ENCODE measurements at places on chromosomes 4 and X.

- peak; percentile 43 for DNase-seq
Observed at GRCh38 chrX:135974279-135974856, 580 bp upstream of the MMGT1 start.

DNA sequence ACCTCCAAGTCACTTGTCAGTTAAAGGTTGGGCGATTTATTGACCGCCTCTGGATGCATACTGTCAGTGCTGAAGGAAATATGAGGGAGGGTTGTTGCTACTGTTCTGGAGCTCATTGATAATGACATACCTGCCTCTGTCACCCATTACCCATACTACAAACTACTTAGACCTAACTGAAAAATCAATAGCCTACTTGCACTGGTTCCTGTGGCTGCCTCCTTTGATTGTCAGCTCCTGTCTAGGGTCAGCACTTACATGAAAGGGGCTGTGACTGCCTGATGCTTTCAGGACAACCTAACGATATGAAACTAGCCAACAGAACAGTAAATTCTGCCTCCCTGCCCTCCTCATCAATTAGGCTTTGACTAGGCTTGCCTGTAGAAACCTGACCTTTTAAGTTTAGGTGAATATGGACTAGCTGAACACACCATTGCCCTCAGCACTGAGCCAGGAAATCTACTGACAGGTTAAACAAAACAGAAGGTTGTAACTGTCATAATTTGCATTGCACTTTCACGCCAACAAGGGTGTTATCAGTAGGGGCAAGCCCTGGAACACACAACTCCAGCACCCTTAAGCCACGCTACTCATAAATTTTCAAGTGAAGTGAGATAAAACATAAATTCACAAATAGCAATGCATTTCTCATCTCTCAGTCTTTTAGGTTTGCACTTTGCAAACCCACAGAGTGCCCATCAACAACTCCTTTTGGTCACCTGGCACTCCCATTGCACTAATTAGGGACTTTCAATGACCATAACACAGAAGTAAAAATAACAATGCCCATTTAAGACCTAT, 9.0 kb upstream of the MAB21L2 start:
- DNase-seq, result no peak

- no peak for DNase-seq
Observed at GRCh38 chr4:139785356-139785755, 119.7 kb downstream of the MGST2 start.

DNA sequence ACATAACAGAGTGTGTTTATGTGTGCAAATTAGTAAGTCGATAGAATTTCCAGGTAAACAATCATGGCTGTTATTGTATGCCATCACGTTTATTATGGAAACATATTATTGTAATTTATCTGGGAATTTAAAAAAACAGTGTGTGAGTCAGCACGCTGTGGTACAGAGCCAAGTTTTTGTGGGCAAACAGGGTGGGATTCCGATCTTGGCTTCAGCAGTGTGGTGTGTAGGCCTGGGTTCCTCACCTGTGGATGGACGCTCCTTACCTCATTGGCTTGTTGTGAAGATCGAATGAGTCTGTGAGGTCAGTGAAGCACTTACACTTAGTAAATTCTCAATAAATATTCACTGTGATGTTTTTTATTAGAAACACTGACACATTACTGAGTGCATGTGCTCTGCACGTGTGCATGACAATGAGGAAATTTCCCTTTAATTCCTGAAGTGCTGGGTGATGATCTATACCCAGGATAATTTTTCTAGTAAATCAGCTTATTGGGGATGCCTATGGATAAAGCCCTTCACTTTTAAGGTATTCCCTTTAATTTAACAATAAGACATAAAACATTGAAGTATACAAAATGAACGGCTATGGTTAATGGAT, 36.4 kb downstream of the SLIT2 start:
- DNase-seq, result no peak

DNA sequence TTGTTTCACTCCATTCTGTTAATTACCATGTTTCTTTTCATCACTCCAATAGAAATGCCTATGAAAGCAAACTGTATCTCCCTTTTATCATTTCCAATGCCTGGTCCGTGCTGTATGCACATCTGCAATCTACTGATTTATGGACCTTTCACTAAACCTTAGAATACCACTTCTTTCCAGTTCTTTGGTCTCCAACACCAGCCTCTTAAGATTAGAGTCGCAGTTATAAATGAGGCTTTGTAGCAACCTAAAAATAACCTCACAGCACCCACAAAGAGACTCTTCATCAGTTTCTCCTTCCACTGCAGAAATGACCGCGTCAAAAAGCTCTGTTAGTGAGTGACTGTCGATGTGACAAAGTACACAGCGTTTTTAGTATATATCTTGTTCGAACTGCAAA, 282.6 kb downstream of the ADGRA3 start:
- DNase-seq, result no peak

- DNase-seq, result no peak
Observed at GRCh38 chr4:152000518-152000917, 239.7 kb upstream of the GATB start.

DNA sequence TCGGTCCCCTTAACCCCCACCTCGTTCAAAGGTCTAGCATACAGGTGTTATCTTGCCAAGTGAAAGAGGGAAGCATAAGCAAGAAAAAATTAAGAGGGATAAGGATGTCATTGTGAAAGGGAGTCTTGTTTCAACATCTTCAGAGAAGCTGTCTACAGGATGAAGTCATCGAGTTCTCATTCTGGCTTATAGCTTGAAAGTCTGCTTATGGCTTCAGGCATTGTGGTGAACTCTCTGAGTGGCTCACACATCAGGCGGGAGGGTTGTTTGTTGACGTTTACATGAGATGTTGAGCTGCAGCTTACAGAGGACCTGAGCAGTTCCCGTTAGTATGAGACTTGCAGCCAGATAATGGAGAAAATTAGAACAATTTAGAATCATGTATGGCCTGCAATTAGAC, 16.6 kb downstream of the MAGEA9B start:
- no peak for DNase-seq

- no peak for DNase-seq
Observed at GRCh38 chr4:11698846-11699590, 270.3 kb upstream of the HS3ST1 start.

- no peak for DNase-seq
Observed at GRCh38 chrX:107440187-107440586, 9.3 kb upstream of the FRMPD3 start.

DNA sequence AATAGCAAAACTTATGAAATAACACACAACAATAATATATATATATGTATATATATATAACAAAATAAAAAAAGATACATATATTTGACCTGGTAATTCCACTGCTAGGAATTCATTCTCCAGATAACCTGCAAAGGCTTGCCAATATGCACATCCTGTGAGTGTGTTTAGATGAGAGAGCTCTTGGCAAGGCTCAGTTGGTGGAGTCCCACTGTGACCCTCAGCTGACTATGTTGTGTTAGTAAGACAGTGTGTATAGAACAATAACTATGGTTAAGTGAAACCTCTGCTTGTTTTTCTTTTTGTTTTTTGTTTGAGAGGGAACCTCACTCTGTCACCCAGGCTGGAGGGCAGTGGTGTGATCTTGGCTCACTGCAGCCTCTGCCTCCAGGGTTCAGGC, 39.5 kb upstream of the RBMX start:
- DNase-seq, result no peak

- no peak for DNase-seq
Observed at GRCh38 chr4:145815027-145815612, 123.5 kb downstream of the ZNF827 start.

DNA sequence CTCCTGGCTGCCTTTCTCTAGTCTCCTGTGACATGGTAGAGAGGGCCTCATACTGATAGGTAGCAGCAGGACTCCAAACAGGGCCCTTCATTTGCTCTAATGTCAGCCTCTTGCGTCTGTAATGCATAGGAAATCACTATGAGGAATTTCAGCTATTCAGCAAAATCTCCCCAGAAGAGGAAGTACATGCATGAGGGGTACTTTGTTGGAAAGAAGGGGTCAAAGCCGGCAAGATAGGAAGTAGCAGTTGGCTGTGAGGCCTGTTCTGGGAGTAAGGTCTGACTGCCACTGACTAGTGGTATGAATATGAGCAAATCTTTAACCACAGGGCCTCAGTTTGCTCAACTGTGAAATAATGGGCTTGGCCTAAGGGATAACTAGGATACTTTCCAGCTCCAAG, 283.2 kb downstream of the ARHGAP10 start:
- no peak for DNase-seq

DNA sequence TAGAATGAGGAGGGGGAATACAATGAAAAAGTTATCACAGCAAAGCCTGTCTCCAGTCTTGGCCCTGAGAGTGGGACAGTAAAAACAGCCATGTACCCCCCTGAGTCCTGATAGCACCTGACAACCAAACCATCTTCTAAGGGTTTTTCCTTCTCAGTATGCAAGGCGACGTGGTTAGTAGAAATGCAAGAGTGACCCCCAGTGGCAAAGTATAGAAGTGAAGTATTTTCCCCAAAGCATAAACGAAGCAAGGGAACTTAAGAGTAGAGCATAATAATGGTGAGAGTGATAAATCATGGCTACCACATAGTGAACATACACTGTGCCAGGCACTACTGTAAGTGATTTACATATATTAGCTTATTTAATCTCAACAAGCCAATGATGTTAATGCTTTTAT, 52.8 kb downstream of the FAM47C start:
- no peak for DNase-seq

GRCh38 chrX:146264763-146265375, 447.2 kb downstream of the SLITRK2 start:
- DNase-seq, result no peak
